Keratinocyte (primary cell): ENCODE measurements at places on chromosomes 5 and 9. TPM values are rescaled to one million over a fixed set of nuclear protein-coding genes. Genes with fewer than 3 reads are reported as not detected.

The PCDHB15 gene
- polyA plus RNA-seq: 0.03 to 0.31 TPM (median 0.09 TPM) in 3 replicates

The SPATA31D4 gene
- not detected in 3 replicates for polyA plus RNA-seq

- no peak for DNase-seq
Observed at GRCh38 chr9:73038089-73038509, 85.2 kb upstream of the ALDH1A1 start.

DNA sequence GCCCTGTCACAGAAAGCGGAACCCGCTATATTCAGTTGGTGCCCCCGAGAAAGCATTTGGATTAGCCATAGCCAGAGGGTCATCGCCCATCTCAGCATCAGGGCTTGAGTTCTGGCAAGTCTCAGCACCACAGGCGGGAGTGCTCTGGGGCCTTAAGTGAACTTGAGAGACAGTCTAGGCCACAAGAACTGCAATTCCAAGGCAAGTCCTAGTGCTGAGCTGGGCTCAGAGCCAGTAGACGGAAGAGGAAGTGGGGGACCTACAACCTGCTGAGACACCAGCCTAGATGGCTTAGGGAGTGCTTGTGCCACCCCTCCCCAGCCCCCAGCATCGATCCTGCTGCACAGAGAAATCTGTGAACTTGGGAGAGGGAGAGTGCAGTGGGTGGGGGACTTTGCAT is 594.9 kb downstream of the CCDC171 start:
- no peak for DNase-seq

DNA sequence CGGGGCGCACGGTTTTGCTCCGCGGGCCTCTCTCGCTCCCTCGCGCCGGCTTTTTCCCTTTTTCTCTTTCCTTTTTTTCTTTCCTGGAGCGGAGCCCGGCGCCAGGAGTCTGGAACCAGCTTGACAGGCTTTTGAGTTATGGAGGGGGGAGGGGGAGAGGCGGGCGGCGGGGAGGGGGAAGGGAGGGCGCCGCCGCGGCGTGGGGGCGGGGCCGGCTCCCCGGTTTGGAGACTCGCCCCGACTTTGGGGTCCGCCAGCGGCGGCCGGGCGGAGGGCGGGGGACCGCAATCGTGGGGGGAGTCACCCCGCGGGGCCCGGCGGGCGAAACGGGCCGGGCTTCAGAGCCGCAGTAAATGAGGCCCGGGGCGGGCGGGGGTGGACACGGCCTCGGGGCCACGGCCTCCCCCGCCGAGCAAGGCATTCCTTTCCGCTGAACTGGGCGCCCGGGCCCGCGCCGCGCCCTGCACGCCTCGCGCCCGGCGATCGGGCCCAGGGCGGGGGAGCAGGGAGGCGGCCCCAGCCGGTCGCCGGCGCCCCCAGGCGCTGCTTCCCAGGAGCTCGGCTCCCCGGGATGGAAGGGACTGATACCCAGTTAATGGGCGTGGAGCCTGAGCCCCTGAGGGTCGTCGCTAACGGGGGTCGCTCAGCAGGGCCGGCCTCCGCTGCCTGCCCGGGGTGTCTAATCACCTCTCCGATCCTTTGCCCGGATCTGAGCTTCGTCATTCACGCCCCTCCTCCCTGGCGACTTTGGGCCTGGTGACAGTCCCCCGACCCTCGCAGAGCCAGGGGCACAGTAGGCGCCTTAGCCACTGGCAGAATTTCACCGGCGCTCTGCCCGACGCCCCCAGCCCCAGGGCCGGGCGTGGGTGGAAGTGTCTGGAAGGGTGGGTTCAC is 138.1 kb downstream of the C9orf50 start:
- no peak for DNase-seq

The ARHGEF37 gene
- 4.1 to 25.0 TPM (median 8.7 TPM) in 3 replicates for polyA plus RNA-seq

The HSD17B3 gene
- 0.10 to 0.17 TPM in 2 of 3 replicates, not detected in the other for polyA plus RNA-seq

DNA sequence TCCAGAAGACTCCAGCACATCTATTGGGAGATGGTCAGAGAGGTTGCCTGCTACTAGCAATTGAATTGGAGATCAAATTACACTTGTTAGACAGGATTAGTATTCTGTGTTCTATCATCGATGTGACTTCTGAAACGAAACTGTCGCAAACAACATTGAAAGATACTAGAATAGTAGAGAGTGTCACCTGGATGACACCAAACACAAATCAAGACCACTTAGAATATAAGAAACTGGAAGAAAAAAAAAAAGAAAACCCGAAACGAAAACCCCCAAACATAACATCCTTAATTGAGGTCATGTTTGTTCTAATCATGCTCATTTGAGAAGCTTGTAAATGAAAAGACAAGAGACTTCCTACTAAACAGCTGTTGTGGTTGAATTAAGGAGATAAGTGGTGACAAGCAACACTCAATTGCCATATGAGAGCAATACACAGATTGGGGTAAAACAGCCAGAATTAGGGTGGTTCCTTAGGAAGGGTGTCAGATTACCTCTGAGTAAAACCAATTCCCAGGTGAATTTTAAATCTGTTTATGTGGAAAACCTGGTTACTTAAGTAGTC is 97.6 kb downstream of the BASP1 start:
- no peak for DNase-seq

The PCA3 gene
- polyA plus RNA-seq: not detected in 3 replicates

GRCh38 chr5:145237843-145238242 is 597.3 kb downstream of the PRELID2 start:
- no peak for DNase-seq

- DNase-seq: no peak
Observed at GRCh38 chr9:15277400-15278090, 29.5 kb downstream of the TTC39B start.

The RNF180 gene
- 1.8 to 2.8 TPM (median 2.4 TPM) in 3 replicates for polyA plus RNA-seq

- DNase-seq: no peak
Observed at GRCh38 chr5:72633041-72633445, 125.8 kb upstream of the ZNF366 start.

The DBN1 gene
- 57.2 to 73.4 TPM (median 59.4 TPM) in 3 replicates for polyA plus RNA-seq

DNA sequence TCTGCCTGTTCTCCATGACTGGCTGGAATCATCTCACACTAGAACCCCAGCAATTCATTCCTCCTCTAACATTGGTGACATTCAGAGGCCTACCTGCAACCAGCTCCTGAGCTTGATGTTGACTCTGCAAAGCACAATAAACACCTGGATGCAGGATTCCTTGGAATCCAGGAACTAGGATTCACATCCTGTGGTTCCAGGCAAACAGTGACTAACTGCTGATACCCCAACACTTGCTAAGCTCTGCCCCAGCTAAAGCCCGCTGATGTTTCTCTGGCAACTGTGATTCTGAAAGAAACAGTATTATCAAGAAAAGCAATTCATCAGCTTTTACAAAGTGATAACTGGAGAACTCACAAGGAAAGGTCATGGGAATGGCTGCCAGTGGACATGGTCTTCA is 29.2 kb downstream of the SUSD1 start:
- DNase-seq: peak; percentile 88

- no peak for DNase-seq
Observed at GRCh38 chr5:138369706-138370105, 17.2 kb downstream of the KDM3B start.

The ENG gene
- polyA plus RNA-seq: 0.22 to 0.86 TPM (median 0.33 TPM) in 3 replicates

GRCh38 chr5:103394676-103395075 is 136.1 kb downstream of the MACIR start:
- no peak for DNase-seq

The ADAMTS16 gene
- not detected in 3 replicates for polyA plus RNA-seq

DNA sequence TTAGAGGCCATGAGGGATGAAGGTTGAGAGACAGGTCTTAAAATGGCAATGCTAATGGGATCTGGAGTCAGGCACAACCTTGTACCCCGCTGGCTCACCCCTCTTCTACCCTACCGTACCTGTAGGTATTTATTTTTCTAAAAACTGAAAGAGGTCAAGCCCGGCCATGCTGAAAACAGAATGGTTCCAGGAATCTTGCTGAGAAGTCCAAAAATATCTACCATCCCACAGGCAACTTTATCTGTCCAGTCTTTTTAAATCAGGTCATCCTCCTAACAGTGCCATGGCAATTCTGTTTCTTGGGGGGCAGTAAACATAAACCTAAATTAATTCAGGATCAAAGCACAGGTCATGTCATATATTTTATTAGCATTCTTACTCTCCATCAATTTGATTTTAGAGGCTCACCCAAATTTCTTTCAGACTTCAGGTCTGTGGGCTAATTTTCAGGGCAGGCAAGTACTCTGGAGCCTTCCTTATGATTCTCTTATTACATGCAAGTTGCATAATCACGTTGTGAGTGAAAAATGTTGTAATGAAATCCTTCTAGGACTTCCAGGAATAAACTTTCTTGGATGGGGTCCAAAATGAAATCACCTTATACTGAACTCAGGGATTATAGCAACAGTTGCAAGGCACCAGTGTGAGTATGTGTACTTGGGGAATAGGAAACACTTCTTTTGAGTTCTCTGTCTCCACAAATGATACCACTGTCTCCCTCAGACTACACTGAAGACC is 102.7 kb upstream of the NREP start:
- no peak for DNase-seq

- no peak for DNase-seq
Observed at GRCh38 chr5:139690064-139690802, 42.1 kb downstream of the CXXC5 start.

The HACD4 gene
- 7.3 to 10.4 TPM (median 9.4 TPM) in 3 replicates for polyA plus RNA-seq
